ENCODE measurements at places on chromosomes 16 and 17.
A peak's percentile ranks its signal among the peaks of the same experiment; 100 is the strongest.

- no peak for DNase-seq
Observed at GRCh38 chr16:14475370-14476139, 154.5 kb downstream of the PARN start.

DNA sequence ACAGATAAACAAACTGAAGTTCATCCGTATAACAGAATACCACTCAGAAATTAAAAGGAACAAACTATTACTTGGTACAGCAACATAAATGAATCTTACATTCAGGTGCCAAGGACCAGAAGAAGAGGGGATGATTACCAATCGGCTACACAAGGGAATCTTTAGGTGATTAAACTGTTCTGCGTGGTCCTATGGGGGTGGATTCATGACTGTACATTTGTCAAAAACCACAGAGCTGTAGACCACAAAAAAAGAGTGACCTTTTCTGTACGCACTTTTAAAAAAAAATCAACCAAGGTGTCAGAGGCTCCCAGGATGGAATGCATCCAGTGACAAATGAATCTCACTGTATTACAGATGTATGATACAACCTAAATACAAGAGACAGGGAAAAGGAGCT lies 110.8 kb downstream of the CDYL2 start:
- DNase-seq = no peak

- peak; percentile 77 for DNase-seq
Observed at GRCh38 chr17:17440010-17440843, 36.6 kb upstream of the MED9 start.

DNA sequence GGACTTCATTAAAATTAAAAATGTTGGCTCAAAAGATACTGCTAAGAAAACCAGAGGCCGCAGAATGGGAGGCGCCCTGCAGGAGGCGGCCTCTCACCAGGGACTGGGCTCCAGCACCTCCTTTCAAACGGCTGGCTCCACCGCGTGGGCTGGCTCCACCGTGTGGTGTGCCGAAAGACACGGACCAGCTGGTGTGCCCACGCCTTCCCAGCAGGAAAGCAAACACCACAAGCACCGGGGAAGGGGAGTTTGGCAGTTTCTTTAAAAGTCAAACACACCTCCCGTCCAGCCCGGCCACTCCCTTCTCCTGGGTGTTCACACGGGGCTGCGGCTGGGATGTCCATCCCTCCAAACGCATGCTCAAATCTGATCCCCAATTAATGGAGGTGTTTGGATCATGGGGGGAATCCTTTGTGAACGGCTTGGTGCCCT lies 13.9 kb downstream of the HAGH start:
- DNase-seq = peak; percentile 76

GRCh38 chr16:4060009-4060408 lies 56.2 kb downstream of the ADCY9 start:
- peak; percentile 16 for DNase-seq

GRCh38 chr17:46805771-46806170 lies 12.7 kb downstream of the WNT3 start:
- DNase-seq = no peak
